ENCODE measurements at places on chromosomes 3 and 15.
A peak's percentile ranks its signal among the peaks of the same experiment; 100 is the strongest.

GRCh38 chr3:81442758-81443456 is 318.5 kb downstream of the GBE1 start:
- DNase-seq = no peak

GRCh38 chr15:74653426-74654102 is 37.9 kb downstream of the CLK3 start:
- DNase-seq = peak; percentile 15

DNA sequence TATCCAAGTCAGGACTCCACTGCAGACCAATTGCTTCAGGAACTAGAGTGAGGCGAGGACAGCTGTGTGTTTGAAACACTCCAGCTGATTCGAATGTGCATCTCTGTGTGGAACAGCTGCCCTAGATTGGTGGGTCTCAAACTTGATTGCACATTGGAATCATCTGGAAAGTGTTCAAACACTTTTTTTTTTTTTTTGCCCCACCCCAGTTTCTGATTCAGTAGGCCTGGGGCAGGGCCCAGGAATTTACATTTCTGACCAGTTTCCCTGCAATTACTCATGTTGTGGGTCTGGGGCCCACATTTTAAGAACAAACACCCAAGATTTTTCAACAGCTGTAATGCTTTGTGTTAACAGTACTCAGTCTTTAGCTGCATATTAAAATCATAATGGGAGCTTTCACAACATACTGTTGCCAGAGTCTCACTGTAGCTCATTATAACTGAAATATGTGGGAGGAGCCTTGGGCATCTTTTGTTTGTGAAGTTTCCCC is 156.6 kb downstream of the NR1D2 start:
- no peak for DNase-seq

GRCh38 chr3:141940194-141940776 is 63.8 kb downstream of the ATP1B3 start:
- DNase-seq = peak; percentile 69

GRCh38 chr3:144816323-144816722 is 844.7 kb downstream of the DIPK2A start:
- no peak for DNase-seq

GRCh38 chr15:70528270-70528706 is 235.1 kb downstream of the UACA start:
- DNase-seq = no peak

- no peak for DNase-seq
Measured at GRCh38 chr15:80773122-80773551, 6.0 kb upstream of the CEMIP start.

GRCh38 chr3:2536575-2536974 is 437.9 kb downstream of the CNTN4 start:
- DNase-seq = no peak

DNA sequence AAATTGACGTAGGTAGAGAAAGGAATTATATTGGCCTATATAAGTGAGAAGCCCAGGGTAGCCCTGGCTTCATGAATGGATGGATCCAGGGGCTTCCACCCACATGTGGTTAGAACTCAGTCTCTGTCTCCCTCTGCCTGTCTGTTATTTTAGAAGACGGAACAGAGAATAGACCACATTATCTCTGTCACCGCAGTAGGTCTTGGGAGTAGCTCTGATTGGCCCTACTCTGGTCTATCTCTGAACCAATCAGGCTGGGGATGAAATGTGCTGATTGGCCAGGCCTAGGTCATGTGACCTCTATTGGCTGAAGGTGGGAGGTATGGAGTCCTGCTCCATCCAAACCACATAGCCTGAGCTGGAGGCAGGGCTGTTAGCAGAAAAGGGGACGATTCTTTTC is 143.0 kb upstream of the PRR23C start:
- no peak for DNase-seq

DNA sequence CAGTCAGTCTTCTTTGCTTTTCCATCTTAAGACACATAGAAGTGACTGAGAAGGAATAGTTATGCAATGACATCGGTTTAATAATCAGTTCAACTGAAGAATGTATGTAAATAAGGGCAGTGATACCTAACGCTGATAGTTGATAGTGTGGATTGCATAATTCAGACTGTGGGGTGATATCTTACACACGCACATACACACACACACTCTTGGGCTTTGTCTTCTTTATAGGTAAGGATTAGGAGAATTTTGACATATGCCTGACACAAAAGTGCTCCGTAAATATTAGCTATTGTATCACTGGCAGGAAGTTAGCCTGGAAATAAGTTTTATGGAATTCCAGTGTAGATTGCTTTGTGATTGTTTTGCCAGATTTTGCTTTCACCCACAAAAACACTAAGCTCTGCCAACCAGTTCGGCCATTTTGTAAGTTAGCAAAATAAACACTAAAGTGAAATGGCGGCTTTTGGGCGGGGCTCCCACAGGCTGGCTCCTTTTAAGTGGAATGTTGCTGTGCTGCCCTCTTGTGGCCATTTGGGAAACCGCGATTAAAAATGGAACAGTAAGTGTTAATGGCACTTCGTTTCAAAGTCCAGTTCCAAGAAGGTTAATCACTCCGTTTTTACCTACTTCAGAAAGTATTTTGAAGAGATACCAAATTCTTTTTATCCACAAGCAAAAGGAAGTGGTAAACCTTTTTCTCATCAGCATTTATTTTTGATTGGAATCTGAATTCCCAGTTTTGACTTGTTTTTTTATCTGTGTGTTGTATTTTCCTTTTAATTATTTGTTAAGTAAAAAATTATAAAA is 17.7 kb downstream of the CHD2 start:
- DNase-seq = peak; percentile 84

DNA sequence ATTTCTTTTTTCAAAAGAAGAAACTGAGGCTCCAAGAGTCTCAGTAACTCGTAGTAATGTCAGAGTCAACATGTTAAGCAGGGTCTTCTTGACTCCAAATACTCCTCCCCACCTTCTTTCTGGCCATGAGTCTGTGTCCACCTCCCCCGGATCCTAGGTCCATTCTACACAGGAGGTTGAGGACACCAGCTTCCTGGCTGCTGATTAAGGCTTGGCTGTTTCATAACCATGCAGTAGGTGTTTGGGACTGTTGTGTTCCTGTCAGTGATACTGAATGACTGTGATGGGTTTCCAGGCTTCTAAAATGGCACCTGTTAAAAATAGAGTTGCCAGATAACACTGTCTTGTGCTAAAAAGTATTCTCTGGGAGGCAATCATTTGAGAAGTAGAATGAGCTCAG is 130.8 kb upstream of the IL12A start:
- DNase-seq = no peak

DNA sequence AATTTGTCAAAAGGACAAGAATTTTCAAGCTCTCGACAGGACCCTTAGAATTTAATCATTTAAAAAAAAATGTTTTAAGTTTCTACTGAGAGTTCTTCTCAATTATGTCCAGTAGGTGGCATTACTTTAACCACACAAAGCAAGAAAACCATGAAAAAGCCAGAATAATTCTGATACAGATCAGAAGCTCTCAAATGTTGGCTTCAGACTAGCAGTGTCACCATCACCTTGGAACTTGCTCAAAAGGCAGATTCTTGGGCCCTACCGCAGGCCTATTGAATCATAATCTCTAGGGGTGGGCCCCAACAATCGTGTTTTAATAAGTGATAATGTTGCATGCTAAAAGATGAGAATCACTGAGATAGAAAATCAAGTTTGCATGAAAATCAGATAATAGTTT is 99.5 kb upstream of the KCNMB2 start:
- DNase-seq = peak; percentile 18

DNA sequence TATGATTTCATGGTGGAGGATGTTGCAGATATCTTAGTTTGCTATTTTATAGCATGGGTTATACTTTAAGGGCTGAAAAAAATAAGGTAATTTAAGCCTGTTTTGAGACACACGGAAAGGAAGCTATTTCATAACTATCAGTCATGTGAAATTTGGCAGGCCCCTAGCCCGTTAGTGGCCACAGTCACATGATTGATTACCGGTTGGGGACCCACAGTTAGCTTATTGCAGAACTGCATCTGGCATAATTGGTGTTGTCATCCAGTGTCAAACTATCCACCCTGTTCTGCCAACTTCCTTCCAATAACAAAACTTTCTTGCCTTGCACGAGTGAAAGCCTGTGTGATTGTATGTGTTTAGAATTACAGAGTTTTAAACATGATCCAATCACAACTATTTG is 35.2 kb downstream of the FNDC3B start:
- no peak for DNase-seq

DNA sequence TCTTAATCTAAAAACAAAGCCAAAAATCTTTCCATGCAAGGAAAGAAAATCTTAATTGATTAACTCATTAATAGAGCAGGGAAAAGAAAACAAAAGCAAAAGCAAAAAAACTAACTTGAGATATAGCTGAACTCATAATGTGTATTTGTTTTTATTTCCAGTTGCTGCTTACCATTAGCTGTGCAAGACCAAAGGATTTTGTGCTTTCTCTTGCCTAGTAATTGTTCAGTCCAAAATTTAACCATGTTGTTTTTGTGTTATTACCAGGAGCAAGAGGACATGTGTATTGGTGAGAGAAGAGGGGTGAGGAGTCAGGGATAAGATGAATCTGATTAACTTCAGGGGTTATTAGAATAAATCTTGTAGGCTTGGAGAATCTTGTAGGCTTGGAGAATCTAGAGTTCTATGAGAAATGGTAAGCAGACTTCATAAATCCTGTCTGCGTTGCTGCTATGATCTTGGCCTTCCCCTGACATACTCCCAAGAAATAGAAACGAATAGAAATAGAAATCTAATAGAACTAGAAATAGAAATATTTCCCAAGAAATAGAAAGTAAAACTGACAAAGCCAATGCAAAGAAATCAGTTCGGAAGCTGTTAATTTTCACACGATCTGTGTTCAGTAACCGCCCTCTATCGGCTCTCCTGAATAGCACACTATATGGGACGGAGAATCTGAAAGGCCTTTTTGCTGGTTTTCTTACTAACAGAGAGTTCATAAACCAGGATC is 72.6 kb upstream of the TNFSF10 start:
- no peak for DNase-seq

DNA sequence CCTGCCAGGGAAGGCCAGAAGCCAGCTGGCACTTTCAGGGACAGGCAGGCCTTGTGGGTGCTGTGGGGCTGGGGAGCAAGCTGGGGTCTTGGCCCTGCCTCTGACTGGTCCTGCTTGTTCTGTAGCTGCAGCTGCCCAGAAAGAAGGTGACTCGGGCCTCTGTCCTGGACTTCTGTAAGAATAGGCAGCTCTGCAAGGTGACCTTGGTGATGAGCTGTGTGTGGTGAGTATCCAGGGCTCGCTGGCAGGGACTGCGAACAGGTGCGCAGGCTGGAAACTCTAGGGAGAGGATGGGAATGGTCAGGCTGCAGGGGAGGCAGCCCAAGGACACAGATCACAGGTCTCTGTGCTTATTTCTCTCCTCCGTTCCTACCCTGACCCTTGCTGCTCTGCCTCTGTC is 31.2 kb downstream of the SLC22A14 start:
- no peak for DNase-seq

GRCh38 chr3:148453781-148454191 is 243.9 kb upstream of the AGTR1 start:
- DNase-seq = no peak

- DNase-seq = peak; percentile 25
Measured at GRCh38 chr3:98906230-98906629, 4.7 kb upstream of the DCBLD2 start.

GRCh38 chr3:57777774-57778173 is 21.7 kb downstream of the SLMAP start:
- no peak for DNase-seq

GRCh38 chr3:12097971-12098370 is 60.7 kb downstream of the TIMP4 start:
- DNase-seq = no peak

DNA sequence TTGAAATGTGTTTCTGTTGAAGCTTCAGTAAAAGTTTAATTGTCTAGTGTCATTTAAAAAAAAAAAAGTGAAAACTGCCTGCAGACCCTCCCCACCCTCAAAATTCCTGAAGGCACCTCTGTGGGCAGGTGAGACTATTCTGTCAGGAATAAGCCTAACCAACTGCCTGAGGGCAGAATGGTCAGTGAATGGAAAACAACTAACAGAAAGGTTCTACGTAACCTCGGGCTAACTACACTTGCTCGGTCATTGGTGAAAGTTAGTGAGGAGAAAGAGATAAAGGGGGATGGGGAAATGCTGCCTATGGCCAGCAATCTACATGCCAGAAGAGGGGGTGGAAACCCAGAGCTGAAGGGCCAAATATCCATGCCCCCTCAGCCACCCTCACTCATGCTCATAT is 108.6 kb upstream of the SLC24A5 start:
- no peak for DNase-seq

DNA sequence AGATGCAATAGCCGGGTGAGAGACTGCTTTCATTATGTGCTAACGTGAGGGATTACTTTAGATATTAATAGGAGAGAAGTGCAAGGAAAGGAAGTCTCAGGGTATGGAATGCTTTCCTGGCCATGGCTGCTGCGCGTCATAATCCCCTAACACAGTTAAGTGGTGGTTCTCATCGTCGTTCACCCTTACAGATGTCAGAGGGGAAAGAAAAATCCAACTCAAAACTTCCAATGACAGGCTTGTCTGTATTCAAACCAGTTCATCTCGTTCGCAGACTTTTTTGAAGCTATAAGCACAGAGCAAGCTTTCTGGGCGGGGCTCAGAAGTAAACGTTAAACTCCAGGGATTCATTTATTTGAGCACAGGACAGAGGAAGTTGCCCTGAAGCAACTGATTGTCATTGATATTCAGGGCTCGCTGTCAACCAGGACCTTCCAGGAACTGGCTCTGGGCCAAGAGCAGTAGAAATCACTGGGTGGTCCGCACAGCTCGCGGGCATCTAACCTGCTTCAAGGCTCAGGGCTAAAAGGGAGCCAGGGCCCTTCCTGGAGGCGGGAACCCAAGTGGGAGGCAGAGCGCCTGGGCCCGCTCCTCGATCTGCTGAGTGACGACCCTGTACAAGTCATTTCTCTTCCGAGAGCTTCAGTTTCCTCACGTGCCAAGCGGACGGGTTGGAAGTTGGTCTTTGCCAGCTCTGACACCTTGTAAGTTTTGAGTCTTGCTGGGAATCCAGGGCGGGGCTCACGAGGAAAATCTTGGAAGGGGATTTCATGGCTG is 1.1 kb upstream of the LPP start:
- DNase-seq = peak; percentile 32

DNA sequence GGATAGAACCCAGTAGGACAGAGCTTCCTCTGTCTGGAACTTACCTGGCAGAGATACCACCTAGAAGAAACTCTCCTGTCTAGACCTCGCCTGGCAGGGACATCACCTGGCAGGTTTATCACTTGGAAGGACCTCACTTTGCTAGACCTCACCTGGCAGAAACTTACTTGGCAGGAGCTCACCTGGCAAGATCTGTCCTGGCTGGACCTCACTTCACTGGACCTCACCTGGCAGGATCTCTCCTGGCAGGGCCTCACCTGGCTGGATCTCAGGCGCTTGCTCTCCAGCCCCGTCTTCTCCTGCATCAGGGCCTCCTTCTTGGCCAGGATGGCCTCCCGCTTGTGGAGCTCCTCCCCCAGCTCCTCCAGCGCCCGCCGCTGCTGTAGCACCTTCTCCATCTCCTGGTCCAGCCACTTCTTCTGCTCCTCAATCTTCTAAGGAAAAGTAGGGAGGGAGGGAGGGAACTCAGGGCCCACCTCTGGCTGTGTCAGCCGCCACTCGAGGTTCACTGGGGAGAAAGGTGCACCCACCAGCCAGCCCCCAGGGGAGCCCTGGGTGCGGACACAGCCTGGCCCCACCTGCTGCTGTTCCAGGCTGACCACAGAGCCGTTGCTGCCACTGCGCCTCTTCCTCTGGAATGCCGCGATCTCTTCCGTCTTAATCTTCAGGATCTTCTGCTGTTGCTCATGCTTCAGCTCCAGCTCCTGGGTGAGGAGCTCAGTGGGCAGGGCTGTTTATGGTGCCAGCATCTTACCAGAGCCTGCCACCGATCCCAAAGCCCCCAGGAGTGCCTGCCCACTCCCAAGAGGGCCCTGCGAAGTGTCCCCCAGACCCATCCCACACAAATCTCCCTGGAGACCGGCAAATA is 22.5 kb downstream of the KIF7 start:
- no peak for DNase-seq

GRCh38 chr3:112464264-112464663 is 35.0 kb downstream of the BTLA start:
- no peak for DNase-seq
